ENCODE measurements at places on chromosomes 1 and 21.

DNA sequence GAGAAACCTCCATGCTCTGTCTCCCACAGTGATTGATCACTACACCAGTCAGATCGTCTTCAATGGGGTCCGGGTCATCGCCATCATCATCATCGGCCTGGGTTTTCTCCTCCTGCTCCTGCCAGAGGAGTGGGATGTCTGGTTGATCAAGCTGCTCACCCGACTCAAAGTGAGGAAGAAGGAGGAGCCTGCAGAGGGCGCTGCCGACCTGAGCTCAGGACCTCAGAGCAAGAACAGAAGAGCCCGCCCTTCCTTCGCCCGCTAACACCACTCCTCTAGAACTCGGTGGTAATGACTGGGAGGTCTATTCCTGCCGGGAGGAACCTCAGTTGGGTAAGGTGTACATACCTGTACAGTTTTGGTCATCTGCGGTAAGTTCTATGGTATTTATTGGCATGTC, 50.3 kb upstream of the COA6 start:
- DNase-seq = peak; percentile 80

GRCh38 chr1:165869343-165869742, 41.9 kb downstream of the UCK2 start:
- no peak for DNase-seq

DNA sequence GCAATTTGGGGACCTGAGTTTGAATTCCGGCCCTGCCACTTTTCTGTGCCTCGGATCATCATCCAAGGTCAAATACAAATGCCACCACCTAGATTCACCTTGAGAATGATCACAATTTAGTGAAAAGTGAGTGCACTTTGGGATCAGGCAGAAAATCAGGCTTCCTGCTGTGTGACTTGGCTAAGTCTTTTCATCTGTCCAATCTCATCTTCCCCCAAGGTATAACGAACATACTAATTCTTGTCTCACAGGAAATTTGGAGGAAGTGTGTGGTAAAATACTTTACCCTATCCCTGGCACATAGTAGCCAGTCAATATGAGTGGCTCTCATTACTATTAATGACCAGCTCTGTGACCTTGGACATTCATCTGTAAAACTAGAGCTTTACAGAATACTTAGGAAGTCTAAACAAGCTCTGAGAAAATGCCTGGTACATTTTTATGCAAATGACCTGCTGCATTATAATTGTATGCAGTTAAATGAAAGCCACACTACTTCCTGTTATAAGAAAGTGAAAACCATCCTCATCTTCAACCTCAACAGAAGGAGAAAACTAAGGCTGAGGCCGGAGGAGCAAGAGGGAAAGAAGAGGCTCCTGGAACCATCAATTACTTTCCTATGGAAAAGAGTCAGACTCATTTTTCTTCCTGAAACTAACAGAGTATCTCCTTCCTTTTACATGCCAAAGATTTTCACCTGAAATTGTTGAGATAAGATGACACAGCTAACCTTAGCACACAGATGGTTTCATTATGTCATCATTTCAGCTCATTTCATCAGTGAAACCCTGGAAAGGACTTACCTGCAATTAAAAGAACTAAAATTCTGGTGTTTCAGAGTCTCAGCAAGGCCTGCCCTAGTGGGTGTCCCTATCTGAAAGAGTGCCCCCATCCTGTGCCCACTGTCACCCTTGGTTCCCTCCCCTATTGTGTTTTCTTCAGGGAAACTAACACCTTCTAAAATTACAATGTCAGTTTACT, 32.6 kb upstream of the RGS8 start:
- DNase-seq = no peak

DNA sequence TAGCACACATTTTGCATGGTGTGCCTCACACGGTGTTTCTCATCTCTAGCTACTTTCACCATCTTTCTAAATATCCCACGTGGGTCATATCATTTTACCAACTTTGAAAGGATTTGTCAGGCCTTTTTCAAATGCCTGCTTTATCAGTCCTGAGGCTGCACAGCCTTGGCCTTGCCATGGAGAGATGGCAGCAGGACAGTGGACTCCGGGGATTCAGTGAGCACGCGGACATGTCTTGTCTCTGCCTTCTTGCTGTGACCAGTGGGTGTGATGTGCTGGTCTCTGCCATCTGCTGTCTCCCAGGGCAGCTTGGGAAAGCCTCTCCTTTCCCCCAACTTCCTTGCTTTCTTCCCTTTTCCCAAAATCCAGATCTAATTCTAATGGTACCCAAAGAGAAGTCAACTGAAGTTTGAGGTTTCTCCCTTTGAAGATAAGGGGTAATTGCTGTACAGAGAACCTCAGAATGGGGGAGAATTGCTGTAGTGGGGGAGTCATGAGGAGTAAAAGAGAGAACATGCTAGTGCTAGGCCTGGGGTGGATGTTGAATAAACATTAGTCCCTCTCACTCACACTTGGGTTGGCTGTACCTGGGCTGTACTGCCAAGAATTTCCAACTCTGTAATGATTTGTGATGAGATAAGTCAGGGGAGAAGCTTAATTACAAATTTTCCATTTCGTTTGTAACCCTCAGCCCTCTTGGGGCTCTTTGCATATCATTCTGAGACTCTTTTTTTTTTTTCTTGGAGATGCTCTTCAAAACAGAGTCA, 99.5 kb downstream of the GALNT2 start:
- DNase-seq = no peak

DNA sequence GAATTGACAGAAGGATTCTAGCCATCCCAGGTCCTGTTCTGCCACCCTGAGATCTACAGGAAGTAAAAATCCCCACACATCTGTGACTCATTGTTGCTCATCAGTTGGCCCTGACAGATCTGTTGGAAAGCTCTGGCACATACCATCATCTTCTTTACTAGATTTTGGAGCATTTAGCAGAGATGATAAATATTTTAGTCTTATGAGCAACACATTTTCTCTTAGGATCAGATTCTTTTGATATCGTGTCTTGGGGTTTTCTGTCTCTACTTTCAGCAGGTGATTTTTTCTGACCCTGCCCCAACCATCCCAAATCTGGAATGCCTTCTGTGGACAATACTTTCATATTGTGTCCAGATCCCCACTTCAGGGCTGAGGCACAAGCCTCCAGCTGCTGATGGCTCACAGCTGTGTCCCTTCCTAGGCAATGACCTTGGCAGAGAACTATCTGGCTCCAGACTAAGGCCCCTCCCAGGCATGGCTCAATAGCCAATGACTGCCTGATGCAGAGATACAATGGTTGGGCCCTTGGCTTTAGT, 102.8 kb downstream of the GDAP2 start:
- DNase-seq = no peak
